ENCODE measurements at places on chromosomes 2 and 18.
A peak's percentile ranks its signal among the peaks of the same experiment; 100 is the strongest.

GRCh38 chr2:107148496-107148895 is 262.5 kb upstream of the ST6GAL2 start:
- ATAC-seq = no peak

GRCh38 chr2:42974721-42975717 is 182.6 kb upstream of the HAAO start:
- ATAC-seq = peak; percentile 85

- no peak for ATAC-seq
Measured at GRCh38 chr2:154837035-154837434, 138.5 kb downstream of the KCNJ3 start.

- ATAC-seq = peak; percentile 49
Measured at GRCh38 chr2:26640331-26640745, 828 bp downstream of the CIB4 start.

DNA sequence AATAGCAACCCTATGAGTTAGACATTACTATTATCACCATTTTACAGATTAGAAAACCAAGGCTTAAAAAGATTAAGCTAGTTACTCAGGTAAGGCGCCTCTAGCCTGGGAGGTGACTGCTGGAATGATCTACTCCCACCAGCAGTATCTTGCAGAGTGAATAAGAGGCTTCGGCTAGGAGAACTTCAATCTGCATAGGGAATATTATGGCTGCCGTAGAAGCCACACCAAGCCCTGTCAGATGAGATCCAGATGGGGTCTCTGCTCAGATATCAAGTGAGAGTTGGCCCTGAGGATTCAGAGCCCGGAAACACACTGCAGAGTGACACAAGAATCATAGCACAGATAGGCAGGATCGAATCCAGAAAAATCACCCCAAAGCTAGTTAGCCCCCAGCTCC is 21.5 kb upstream of the PKDCC start:
- no peak for ATAC-seq

DNA sequence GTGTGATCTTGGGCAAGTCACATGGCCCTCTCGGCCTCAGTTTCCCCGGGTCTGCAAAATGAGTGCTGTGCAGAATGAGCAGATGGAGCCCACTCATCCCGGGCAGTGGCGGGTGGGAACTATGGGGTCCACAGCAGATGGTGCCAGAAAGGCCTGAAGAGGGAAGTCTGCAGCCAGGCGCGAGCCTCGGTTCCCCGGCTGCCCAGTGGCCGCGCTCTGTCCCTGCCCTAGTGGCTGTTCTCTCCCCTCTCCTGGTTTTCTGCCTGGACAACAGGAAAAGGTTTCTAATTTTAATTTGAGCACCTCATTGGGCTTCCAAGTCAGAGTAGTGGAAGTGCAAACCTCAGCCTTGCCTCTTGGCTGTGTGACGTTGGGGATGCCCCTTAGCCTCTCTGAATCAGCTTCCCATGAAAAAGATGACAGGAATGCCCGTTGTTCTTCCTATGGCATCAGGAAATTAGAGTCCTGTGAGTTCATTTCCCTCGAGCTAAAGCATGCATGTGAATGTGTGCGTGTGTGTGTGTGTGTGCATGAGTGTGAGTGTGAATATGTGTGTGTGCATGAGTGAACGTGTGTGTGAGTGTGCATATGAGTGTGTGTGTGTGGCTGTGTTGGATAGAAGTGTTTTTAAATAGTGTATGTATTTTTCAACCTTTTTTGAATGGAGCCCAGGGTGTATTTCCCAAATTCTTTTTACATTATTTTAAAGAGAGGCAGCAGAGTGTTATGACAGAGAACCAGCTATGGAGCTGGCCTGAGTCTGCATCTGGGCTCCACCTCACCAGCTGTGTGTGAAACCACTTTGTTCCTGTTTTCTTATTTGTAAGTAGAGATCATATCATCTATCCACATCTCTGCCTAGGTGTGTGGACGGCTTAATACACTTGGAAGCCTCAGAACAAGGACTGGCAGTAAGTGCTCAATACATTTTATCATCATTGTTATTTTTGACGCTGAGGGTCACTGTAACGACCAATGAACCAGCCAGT is 41.3 kb downstream of the RRM2 start:
- ATAC-seq = no peak

DNA sequence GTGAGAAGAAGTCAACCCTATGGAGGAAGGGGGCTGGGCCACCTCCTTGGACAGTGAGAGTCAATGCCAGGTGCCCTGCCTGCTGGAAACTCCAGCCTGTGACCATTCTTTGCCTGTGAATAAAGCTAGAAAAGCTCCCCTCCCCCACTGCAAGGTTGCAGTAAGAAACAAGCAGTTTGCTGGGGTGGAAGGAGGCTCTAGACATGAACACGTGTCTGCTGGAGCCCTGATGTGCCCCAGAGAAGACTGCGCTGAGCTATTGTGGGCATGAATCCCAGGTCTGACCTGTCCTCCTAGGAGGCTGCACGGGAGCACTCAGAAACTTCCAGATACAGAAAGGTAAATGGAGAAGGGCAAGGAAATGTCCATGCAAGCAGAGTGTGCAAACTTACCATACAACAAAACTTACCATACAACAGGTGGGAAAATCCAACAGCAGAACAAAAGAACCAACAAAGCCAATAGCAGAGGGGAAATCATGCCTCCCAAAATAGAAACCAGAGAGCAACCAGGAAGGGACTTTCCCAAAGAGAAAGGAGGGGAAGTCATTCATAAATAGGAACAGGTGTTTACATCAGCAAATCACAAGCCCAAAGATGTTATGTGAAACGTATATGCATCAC is 278.7 kb downstream of the BCL2 start:
- no peak for ATAC-seq

GRCh38 chr2:5495586-5495985 is 196.6 kb upstream of the SOX11 start:
- no peak for ATAC-seq

- no peak for ATAC-seq
Measured at GRCh38 chr2:10537522-10538199, 89.5 kb upstream of the ODC1 start.

- peak; percentile 24 for ATAC-seq
Measured at GRCh38 chr2:191976436-191976835, 129.5 kb upstream of the CAVIN2 start.

- no peak for ATAC-seq
Measured at GRCh38 chr2:235480614-235481013, 13.2 kb upstream of the AGAP1 start.

- no peak for ATAC-seq
Measured at GRCh38 chr2:37654419-37654818, 17.0 kb downstream of the CDC42EP3 start.

- ATAC-seq = no peak
Measured at GRCh38 chr2:11571170-11571569, 37.3 kb downstream of the GREB1 start.

GRCh38 chr2:27703638-27704341 is 40.1 kb downstream of the SLC4A1AP start:
- peak; percentile 89 for ATAC-seq

DNA sequence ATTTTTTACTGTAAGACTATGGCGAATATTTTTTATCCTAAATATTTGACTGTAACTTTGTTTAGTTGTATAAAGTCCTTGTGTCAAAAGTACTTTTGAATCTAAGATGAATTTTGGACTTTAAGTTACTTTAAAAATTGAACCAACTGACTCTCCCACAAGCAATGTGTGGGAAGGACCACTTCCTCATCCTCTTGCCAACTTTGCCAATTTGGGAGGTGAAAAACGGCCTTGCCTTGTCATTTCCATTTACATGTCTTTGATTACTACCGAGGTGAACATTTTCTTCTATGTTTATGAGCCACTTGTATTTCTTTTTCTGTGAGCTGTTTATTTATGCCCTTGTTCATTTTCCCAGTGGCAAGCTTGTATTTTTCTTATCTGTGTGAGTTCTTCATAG is 12.8 kb upstream of the MSGN1 start:
- no peak for ATAC-seq

DNA sequence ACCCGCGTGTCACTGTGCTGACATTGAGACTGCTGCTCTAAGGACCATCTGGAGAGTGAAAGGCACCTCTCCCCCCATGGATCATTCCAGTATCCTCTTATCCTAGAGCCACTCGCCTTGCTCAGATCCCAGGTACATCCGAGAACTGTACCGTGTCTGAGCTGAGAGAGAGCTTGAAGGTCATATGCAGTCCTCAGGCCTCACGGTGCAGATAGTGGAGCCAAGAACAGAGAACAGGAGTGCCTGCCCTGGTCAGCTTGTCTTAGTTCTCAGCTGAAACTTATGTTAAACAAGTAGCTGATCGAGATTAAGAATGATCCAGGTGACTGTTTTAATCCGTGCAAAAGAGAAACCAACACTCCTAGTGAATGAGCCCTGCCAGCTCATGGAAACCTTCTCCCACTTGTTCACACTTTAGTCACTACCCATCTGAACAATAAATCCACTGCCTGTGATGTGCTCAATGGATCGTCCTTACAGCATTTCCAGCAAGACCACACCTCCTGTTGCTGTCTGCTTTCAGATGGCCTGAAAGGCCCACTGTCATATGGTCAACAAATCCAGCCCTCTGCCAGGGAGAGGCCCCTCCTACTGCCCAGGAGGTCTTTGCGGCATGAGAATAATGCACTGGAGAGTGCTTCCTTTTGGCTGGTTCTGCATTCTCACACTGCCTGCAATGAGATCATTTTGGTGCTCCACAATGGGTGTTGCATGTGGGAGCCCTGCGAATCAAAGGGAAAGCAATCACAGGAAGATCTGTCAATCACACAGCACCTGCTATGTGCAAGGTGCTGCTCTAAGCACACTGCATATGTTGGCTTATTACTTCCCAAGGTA is 43.7 kb upstream of the APCDD1 start:
- no peak for ATAC-seq

DNA sequence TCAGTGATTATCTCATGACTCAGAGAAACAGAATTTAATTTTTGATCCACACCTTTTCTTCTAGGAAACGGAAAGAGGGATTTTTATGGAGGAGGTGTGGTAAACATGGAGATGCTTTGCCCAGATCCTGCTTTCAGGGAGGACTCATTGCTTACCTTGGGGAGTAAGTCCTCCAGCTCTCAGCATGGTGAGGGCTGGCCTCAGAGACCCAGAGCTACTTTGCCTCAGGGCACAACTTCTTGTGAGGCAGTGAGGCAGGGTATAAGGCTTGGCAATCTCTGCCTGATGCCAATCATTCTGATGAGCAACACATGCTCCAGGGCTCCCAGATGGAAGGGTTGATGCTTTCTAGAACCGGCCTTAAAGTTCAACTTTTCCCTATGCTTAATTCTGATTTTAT is 189.9 kb upstream of the DCC start:
- ATAC-seq = no peak

- ATAC-seq = no peak
Measured at GRCh38 chr2:130370490-130370889, 14.6 kb downstream of the PTPN18 start.

- no peak for ATAC-seq
Measured at GRCh38 chr18:22391407-22392345, 26.0 kb downstream of the CTAGE1 start.

- ATAC-seq = no peak
Measured at GRCh38 chr2:226306969-226307368, 492.7 kb downstream of the IRS1 start.

GRCh38 chr2:179692043-179692442 is 169.4 kb downstream of the ZNF385B start:
- peak; percentile 41 for ATAC-seq

GRCh38 chr2:159111346-159111927 is 143.0 kb downstream of the TANC1 start:
- peak; percentile 75 for ATAC-seq

DNA sequence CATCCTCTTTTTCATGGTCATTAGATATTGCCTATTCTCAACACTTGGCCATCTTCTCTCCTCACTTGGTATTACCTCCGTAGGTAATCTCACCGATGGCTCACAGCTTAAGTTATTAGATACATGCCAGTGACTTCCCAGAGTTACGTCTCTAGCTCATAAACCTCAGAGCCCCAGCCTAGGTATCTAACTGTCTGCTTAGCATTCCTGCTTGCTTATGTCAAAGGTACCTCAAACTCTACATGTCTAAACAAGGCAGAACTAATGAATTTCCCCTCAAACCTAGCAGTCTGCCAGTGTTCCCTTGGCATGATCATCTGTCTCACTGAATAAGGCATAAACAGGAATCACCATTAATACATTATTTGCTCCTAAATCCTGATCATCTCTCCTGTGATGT is 27.7 kb upstream of the ZNF638 start:
- ATAC-seq = no peak

- no peak for ATAC-seq
Measured at GRCh38 chr2:187655001-187655400, 100.8 kb upstream of the TFPI start.

- ATAC-seq = no peak
Measured at GRCh38 chr2:220789961-220790360, 782.1 kb downstream of the EPHA4 start.

GRCh38 chr2:186307871-186308270 is 178.2 kb upstream of the ZC3H15 start:
- no peak for ATAC-seq

GRCh38 chr2:105754011-105754410 is 9.3 kb downstream of the NCK2 start:
- no peak for ATAC-seq

DNA sequence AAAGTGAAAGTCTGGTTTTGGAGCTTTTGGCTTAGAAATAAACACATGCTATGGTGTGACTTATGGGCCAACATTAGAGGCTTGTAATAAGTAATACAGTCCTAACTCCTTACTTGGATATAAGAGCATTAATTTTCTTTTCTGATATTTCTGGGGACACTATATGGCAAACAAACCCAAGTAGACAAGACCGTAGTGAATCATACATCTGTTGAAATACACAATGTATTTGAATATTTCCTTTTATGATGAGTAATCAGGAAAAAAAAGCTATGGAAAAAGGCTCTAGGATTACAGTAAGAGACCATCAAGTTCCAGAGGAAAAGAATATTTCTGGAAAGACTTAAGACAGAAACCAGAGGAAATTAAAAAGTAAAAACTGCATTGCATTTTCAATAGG is 146.0 kb upstream of the CYP26B1 start:
- peak; percentile 58 for ATAC-seq

GRCh38 chr2:128558441-128558840 is 239.8 kb upstream of the HS6ST1 start:
- no peak for ATAC-seq

DNA sequence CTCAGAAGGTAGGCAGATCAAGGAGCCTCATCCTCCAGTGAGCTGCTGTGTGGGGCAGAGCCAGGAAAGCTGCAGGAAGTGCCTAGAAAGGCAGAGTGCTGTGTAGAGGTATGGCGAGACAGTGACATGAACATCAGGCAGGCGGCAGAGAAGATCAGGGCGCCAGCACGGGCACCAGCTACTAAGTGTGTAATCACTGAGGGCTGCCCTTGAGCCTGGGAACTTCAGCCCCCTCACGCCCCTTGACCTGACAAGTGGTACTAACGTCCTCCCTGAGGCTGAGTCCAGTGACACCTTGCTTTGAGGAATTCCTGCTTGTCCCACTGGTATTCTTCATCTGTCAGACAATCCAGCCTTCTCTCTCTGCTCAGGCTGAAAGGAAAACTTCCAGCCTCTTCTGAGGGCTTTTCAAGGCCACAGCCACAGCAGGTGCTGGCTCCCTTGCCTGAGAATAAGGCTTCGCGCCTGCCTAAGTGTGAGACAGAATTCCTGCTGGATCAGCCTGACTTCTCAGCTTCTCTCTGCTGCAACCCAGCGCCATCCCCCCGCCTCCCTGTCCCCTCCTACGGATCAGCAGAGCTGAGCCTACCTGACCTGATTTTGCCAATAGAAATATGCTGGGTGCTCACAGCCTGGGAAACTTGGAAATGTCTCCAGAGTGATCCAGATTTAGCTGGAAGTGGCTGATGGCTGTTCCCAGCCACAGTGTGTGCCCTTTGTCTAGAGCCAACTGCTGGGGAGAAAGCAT is 148.0 kb downstream of the SMAD7 start:
- no peak for ATAC-seq

GRCh38 chr18:25136416-25137196 is 215.4 kb downstream of the ZNF521 start:
- ATAC-seq = no peak
